ENCODE measurements at places on chromosomes 5 and 9.

GRCh38 chr5:95605786-95606185 lies 14.1 kb upstream of the GPR150 start:
- no peak for DNase-seq

DNA sequence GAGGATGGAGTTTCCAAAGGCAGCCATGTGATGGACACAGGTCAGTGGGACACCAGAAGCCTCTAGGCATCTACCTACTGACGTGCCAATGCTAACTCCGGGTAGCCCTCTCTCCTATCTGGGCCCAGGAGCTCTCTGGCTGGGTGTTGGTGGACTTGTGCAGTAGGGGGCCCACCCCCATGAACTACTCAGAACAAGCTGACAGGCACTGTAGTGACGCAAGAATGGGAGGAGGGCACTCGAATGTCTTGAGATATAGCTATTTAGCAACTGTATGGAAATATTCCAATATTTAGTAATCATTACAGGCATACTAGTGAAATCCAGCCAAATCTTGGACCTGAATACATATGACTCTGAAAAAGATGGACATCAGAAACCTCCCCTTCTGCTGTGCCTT lies 5.7 kb upstream of the DOCK2 start:
- DNase-seq = no peak

GRCh38 chr5:150219142-150219541 lies 29.3 kb downstream of the SLC6A7 start:
- DNase-seq = no peak

GRCh38 chr5:1413211-1413610 lies 32.0 kb downstream of the SLC6A3 start:
- DNase-seq = no peak

DNA sequence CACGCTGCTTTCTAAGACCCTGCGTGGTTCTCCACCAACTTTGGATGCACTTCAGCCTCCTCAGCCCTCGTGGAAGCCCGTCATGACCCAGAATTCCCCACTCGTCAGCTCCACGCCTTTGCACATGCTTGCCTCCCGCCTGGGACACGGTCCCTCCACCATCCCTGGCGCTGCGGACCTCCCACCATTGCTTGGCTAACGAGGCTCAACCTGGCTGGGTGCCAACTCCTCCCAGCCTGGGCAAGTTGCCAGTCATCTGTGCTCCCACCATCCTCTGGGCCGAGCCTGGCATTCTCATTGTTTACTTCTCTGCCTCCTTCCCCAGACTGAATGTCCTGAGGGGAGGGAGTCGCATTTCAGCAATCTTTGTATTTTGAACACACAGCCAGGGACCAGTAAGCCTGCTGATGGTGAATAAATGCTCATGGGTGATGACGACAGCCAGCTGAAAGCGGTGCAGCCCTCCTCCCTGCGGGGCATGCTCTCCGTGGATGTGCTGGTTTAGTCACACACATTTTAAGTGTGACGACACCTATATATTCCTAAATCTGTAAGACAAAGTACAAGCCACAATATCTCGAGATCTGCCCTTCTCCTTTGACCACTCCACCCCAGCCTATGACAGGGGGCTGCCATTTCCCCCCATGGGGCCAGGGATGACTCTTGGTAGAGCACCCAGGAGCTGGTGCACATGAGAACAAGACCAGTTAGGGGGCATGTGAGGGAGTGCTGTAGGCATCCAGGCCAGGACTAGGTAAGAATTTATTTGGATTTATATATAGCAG lies 37.6 kb downstream of the ANKRD33B start:
- DNase-seq = no peak

GRCh38 chr9:71780953-71781352 lies 12.6 kb upstream of the CEMIP2 start:
- DNase-seq = no peak

GRCh38 chr9:126589349-126589748 lies 24.4 kb upstream of the LMX1B start:
- DNase-seq = no peak

DNA sequence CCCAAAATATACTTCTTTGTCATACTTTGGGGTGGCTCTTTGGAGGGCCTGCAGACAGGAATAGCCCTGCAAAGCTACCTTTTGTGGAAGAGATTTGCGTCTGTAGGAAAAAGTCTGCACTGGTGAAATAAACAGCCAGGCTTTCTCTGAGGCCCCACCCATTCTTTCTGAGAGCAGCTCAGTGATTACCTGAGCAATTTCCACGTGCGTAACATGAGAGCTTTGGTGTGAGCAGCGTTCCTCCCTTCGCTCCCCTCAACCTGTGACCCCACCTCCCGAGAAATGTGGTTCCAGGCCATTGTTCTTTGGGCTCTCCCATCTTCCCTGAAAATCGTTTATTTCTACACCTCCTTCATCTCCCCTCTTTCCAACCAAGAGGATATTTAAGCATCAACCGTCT lies 23.8 kb upstream of the FBP1 start:
- DNase-seq = no peak

DNA sequence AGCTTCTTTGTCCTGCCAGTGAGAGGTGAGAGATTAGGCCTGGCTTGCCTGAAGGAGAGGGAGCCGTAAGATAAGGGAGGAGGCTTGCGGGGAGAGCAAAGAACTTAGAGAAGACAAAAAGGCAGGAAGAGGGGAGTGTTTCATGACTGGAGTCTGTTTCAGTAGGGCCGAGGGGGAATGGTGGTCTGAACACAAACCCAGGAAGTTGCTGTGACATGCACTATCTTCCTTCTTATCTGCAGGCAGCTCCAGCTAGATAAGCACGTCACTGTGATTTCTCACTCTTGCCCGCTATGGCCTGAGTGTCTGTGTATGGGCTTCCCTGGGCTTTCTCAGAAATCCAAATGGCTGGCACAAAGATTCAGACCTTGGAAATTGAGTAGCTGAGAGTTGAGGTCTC lies 307.5 kb upstream of the CLINT1 start:
- no peak for DNase-seq

DNA sequence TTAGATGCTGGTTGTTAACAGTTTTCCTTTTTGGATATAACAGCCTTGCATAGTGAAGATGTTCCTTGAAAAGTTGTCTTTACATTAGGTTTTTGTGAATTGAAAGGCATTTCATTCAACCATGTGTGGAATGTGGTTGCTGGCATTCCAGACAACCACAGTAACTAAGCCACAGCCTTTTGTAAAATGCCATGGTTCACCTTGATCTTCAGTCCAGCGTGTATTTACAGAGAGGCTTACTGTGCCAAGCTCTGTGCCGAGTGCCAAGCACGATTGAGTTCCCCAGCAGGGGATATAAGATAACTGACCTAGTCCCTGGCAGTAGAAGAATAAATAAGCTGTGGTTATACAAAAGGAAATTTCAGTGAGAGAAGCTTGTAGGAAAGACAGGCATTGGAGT lies 4.9 kb downstream of the EXOSC2 start:
- DNase-seq = no peak

GRCh38 chr9:120755044-120755443 lies 38.2 kb downstream of the FBXW2 start:
- no peak for DNase-seq

DNA sequence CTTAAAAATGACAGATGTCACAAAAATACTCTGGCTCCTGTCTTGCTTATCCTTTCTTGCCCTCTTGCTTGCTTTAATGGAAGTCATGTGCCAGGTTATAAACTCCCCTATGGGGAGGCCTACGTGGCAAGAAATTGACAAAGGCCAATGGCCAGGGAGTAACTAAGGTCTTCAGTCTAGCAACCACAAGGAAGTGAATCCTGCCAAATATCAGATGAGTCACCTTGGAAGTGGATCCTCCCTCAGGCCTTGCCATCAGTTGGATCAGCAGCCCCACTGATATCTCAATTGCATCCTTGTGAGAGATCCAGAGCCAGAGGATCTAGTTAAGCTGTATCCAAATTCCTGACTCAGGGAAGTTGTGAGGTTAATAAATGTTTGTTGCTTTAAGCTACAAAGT lies 82.8 kb downstream of the CAAP1 start:
- DNase-seq = no peak
